GDM1 (cell line): ENCODE measurements at places on chromosomes 7 and 10.

DNA sequence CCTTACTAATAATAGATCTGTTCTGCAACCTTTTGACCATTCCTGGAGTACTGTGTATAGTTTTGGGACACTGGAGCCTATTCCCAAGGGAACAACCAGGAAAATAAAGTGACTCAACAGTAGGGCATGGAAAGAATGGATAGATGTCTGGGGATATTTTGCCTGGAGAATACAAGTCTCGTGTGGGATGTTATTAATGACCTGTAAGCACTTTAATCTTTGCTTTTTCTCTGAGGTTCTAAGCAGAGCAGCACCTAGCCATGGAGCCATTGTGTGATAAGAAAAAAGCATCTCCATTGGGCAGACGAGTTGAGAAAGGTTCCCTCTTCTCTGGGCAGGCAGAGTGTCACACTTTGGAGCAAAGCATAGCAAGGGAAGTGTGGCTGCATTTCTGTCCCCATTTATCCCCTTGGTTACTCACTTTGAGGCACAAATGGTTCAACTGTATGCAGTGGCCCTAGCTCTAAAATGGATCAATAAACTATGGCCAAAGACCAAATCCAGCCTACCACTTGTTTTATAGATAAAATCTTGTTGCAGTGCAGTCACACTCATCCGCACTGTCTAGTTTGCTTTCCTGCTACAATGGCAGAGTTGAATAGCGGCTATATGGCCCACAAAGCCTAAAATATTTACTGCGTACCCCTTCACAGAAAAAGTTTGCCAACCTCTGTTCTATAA, 21.0 kb upstream of the CCDC71L start:
- no peak for DNase-seq

DNA sequence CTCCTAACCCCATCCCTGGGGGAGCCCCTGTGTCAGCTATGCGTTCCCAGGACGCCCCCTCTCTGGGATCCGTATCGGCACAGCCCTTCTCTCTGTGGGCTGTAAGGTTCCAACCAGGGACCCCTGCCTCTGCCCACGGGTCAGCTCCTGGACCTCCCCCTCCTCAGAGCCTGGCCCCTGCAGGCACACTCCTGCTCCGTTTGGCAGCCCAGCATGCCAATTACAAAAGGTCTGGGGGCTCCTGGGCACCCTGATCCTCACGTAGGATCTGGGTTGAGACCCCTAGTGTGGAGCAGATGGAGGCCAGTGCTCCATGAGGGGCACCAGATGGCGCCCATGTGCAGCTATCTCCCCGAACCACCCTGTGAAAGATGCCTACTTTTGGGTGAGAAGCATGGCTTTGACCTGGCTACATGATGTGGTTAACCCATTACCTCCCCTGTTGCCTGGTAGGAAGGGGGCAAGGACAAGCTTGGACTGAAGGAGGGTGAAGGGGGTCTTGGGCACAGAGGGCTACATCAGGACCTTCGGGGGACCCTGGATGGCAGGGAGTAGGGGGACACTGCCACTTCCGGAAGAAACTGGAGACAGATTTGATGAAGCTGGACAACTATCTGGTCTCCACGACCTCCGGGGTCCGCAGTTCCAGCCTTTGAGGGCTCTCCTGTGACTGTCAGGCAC, 9.0 kb downstream of the TACR2 start:
- DNase-seq = peak; percentile 49

GRCh38 chr10:74728225-74728624, 98.2 kb upstream of the KAT6B start:
- DNase-seq = no peak

GRCh38 chr7:30596721-30597120, 2.0 kb downstream of the GARS1 start:
- DNase-seq = no peak

- no peak for DNase-seq
These were observed 375 bp upstream of the GATAD1 start for GRCh38 chr7:92446869-92447344.

DNA sequence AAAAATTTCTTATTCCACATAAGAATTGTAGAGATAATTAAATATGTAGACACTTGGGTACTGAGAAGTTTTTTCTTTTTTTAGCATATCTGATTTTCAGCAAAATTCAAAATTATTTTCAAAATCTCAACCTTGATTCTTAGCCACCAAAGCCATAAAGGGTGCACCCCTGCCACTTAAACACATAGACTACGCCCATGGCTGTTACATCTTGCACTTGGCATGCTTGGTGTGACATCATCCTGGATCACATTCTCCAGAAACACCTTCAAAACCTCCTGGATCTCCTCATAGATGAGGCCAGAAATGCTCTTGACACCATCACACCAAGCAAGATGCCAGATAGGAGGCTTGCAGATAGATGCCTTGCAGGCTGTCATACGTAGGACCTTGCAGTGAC, 89.1 kb upstream of the KLF14 start:
- no peak for DNase-seq

DNA sequence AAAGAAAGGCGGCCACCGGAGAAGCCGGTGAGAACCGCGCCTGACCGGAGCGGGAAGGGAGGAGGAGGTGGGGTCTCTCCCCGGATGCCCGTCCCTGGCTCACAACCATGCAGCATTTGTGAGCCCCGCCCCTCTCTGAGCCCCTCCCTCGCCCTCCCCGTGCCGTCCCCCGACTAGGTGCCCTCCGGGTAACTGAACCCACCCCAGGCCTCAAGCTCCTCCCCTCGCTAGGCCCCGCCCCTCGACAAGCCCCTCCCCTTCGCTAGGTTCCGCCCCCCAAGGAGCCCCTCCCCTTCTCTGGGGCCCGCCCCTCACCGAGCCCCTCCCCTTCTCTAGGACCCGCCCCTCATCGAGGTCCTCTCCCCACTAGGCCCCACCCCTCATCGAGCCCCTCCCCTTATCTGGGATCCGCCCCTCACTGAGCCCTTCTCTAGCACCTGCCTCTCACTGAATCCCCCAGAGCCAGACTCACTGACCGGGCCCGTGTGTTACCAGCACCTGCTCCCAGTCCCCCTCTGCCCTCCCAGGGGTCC, 42.2 kb upstream of the HSPB1 start:
- no peak for DNase-seq
